ENCODE measurements at places on chromosomes 1 and 21.

DNA sequence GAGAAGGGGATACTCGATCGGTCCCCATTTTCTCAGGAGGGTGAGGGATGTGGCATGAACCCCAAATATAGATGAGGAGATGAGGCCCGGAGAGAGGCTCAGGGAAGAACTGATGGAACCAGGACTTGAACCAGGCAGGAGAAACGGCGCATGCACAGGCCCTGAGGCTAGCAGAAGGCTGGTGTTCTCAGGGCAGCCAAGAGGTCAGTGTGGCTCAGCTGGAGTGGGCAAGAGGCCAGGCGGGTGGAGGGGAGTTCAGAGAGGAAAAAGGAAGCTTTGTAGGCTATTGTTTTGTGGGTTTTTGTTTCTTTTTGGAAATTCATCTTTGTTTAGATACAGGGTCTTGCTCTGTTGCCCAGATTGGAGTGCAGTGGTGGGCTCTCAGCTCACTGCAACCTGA, 122.0 kb downstream of the LACTBL1 start:
- peak; percentile 44 for DNase-seq

- DNase-seq, result no peak
These were observed 28.2 kb upstream of the FAM131C start for GRCh38 chr1:16101623-16102022.

GRCh38 chr21:41866274-41866809, 12.8 kb downstream of the PRDM15 start:
- DNase-seq, result no peak

DNA sequence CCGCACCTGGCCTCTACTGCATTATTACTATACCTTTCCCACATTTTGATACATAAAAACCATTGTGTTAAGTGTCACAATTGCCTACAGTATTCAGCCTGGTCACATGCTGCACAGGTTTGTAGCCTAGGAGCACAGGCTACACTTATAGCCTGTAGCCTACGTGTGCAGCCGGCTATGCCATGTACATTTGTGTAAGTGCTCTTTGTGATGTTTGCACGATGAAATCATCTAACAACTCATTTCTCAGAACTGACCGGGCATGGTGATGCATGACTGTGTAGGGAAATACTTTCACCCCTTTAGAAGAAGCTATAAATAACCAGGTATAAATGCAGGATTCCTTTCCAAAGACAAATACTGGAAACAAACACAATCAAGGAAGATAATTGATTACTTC, 12.1 kb downstream of the ERG start:
- DNase-seq, result no peak

DNA sequence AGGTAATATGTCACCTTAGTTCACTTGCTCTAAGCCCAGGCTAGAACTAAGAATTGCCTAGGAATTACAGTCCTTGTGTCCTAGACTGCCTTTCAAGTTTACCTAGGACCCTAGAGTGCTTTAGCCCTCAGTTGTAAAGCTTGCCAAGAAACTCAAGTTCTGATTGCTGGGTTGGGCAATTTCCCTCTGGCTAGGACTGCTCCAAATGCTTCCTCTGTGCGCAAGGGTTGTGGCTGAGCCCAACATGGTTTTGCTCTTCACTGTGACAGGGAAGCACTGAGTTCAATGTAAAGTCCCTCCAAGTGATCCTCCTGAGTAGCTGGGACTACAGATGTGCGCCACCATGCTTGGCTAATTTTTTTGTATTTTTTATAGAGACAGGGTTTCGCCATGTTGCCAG, 102.3 kb upstream of the NEK7 start:
- DNase-seq, result no peak

DNA sequence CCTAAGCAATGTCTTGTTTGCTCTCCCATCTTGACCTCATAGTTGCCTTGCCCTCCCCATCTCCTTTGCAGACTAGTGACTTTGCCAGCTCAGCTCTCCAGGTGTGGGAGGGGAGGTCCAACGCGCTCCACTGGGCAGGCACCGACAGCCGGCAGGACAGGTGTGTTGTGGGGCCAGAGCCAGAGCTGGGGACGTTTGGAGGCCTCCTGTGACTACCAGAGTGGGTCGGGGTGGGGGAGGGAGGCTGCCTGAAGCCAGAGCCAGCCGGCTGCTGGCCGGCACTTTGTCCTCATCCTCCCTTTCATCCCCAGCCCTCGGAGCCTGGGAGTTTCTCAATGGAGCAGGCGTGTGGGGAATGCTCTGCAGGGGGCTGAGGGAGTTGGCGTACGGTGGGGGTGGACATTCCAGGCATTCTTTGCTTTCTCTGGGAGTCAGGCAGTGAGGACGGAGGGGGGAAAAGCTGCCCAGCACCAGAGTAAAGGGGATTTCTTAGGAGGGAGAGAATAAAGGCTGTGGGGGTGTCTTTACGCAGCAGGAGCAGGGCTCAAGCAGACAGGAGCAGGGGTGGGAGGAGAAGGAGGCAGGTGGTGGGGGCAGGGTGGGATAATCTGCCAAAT, 20.2 kb downstream of the NUAK2 start:
- peak; percentile 94 for DNase-seq

GRCh38 chr1:173925306-173926242, 8.4 kb upstream of the SERPINC1 start:
- no peak for DNase-seq

GRCh38 chr1:40657046-40657445, 8.4 kb downstream of the RIMS3 start:
- DNase-seq, result no peak

DNA sequence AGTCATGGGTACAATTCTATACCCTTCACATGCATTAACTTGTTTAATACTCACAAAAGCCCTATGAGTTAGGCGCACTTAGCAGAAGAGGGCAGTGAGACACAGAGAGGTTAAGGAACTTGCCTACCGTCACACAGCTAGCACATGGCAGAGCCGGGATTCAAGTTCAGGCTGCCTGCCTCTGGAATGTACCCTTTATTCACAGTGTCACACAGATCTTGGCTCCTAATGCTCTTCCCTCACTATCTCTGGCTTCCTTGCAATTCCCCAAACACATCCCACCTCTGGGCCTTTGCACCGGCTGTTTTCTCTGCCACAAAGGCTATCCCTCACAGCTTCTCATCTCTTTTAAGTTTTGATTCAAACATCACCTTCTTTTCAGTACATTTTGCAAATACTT, 25.1 kb downstream of the COL16A1 start:
- DNase-seq, result no peak

Measured in AG20443 (cell line).